Activated CD4-positive, alpha-beta memory T cell treated with anti-CD3 and anti-CD28 coated beads for 36 hours (primary cell): ENCODE measurements at places on chromosomes 4 and X.

GRCh38 chrX:150680974-150681373 lies 12.2 kb upstream of the MTMR1 start:
- DNase-seq: peak; percentile 18

- DNase-seq: no peak
These were observed 84.3 kb downstream of the TRAM1L1 start for GRCh38 chr4:117001077-117001476.

- DNase-seq: no peak
These were observed 197.3 kb downstream of the CFAP299 start for GRCh38 chr4:80532674-80533333.

- DNase-seq: no peak
These were observed 77.6 kb downstream of the NAT8L start for GRCh38 chr4:2136726-2137125.

- DNase-seq: no peak
These were observed 11.2 kb upstream of the TFDP3 start for GRCh38 chrX:133229361-133229760.

- no peak for DNase-seq
These were observed 706.9 kb downstream of the GLUD2 start for GRCh38 chrX:121754301-121754700.

GRCh38 chr4:85149676-85150075 lies 183.2 kb upstream of the WDFY3 start:
- DNase-seq: no peak

DNA sequence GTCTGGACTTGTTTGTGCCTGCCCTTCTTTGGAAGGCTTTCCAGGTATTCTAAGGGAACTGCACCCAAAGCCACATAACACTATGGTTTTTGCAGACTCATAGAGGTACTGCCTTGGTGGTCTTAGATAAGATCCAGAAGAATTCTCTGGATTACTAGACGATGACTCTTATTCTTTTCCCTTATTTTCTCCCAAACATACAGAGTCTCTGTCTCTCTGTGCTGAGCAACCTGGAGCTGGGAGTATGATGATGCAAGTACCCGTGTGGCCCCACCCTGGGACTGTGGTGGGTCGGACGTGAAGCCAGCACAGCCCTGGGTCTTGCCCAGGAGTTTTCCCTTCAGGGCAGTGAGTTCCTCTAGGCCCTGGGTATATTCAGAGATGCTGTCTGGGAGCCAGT lies 1342.4 kb upstream of the TENM3 start:
- DNase-seq: no peak

GRCh38 chrX:41824551-41824950 lies 98.8 kb downstream of the CASK start:
- no peak for DNase-seq

DNA sequence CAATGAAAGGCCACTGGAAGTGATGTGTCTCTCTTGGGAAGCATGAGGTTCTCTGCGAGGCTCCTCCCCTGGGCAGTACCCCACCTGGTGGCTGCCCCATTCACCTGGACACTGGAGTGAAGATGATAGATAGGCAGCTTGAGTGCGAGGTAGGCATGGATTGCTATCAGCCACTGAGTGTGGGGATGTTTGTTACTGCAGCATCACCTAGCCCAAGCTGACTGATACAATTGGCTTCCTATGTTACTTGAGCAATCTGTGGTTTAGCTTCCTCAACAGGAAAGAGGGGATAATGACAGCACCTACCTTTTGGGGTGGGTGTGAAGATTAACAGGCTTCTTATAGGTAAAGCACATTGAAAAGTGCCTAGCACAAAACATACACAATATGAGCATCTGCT lies 30.8 kb downstream of the ADRA2C start:
- no peak for DNase-seq

DNA sequence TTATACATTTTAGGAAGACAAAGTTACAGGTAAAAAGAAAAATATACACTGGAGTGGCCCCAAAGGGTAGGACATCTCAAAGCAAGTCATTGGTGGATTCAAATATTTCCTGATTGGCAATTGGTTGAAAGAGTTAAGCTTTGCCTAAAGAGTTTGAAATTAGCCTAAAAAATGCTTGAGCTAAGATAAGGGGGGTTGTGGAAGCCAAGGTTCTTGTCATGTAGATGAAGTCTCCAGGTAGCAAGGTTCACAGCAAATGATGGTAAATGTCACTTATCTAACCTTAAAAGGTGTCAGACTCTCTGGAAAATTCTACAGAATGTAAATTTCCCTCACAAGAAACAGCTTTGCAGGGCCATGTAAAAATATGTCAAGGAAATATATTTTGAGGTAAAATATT lies 596.7 kb downstream of the FAT4 start:
- DNase-seq: no peak

- no peak for DNase-seq
These were observed 37.8 kb upstream of the SMARCAD1 start for GRCh38 chr4:94169803-94170372.
